ENCODE measurements at places on chromosomes 1 and 21.

DNA sequence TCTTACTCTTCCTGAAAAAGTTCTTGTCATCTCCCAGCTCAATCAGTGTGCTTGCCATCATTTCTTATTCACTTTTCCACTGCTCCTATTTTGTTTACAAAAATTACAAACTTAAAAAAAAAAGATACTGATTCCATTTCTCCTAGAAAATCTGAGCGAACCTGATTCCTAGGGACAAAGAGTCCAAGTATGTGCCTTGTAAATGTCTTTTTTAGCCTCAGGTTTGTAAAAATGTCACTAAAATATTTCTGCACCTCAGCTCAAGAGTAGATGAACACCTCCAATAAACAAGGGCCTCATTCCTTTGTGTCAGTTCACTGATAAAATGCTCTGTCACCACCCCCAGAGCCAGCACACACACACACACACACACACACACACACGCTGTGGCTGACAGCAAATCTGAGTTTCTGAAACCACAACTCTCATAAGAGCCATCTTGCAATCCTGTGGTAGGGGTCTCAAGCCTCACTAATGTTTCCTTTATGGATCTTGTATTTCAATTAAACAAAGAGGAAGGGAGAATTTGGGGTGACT lies 299.2 kb downstream of the PBX1 start:
- DNase-seq = no peak

- no peak for DNase-seq
These were observed 152.8 kb downstream of the MAGI3 start for GRCh38 chr1:113543110-113543509.

DNA sequence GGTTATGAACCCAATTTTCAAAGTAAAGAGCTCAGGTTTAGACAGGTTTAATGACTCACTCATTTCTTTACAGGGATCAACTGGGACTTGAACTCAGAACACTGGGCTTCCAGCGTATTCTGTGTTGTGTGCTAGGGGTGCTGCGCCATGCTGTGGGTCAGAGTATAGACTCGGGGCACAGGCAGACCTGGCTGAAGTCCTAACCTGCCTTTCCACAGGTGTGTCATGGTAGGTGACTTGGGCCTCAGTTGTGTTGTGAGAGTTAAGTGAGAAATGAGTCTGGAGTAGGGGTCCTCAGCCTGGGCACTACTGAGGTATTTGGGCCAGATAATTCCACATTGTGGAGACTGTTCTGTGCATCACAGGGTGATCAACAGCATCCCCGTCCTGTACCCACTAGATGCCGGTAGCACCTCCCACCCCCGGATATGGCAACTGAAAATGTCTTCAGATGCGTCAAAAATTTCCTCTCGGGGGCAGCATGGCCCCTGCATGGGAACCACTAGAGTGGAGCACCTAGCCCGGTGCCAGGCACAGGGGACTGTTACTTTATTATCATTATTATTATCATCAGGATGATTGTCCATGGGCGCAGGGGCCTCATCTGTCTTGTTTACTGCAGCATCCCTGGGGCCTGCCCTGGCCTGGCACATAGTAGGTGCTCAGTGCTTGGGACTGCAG lies 575.5 kb downstream of the PTPRU start:
- DNase-seq = no peak

DNA sequence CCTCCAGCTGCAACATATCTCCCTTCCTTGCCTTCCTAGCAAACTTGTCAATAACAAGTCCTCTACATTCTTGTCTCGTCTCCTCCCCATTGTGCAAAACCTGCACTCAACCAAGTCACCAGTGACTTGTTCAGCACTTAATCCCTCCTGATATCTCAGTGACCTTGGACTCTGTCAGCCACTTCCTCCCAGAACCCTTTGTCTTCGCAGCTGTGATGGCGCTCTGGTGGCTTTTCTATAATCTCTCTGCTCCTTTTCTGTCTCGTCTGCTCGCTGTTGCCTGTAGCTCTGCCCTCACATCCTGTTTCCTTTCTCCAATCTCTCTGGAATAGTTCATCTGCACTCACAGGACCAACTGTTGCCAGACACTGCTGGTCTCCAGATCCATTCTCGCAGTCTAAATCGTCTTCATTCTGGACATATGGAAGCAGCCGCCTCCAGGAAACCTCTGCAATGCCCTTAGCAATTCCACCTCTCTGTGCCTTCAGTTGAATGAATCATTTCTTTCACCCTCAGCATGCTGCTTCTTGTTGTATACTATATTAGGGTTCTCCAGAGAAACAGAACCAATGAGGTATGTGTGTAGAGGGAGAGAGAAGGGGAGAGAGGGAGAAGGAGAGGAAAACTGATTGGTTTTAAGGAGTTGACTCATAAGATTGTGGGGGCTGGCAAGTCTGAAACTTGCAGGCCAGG lies 17.4 kb upstream of the IFNAR2 start:
- DNase-seq = no peak

DNA sequence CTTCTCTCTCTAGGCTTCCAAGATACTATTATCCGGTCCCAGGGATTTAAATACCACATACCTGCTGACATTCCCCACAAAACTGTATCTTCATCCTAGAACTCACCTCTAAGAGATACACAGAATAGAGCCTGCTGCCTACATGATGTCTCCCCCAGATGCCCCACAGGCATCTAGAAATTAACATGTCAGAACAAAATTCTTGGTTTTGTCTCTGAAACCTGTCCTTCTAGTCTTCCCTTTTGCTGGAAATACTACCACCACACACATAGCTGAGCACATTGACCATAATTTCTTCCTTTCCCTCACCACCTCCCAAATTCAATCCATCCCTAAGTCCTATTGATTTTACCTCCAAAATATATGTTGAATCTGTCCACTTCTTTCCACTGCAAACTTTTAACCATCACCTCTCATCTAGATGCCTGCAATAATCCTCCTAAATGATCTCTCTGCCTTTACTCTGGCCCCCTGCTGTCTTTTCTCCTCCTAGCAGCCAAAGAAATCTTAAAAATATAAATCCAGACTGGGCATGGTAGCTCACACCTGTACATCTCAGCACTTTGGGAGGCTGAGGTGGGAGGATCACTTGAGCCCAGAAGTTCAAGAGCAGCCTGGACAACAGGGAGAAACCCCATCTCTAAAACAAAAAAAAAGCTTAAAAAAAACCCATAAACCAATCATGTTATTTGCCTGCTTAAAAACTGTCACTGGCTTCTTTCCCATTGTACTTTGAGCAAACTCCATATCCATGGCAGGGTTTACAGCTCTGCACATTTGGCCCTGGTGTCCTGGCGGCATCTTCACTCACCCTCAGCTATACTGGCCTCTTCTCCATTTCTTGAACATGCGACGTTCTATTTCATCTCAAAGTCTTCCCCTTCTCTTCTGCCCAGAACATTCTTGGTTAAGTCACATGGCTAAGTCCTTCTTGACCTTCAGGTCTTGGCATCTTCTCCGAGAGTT lies 6.2 kb upstream of the FAM76A start:
- DNase-seq = no peak

GRCh38 chr1:154353966-154354365 lies 28.6 kb downstream of the ATP8B2 start:
- no peak for DNase-seq

DNA sequence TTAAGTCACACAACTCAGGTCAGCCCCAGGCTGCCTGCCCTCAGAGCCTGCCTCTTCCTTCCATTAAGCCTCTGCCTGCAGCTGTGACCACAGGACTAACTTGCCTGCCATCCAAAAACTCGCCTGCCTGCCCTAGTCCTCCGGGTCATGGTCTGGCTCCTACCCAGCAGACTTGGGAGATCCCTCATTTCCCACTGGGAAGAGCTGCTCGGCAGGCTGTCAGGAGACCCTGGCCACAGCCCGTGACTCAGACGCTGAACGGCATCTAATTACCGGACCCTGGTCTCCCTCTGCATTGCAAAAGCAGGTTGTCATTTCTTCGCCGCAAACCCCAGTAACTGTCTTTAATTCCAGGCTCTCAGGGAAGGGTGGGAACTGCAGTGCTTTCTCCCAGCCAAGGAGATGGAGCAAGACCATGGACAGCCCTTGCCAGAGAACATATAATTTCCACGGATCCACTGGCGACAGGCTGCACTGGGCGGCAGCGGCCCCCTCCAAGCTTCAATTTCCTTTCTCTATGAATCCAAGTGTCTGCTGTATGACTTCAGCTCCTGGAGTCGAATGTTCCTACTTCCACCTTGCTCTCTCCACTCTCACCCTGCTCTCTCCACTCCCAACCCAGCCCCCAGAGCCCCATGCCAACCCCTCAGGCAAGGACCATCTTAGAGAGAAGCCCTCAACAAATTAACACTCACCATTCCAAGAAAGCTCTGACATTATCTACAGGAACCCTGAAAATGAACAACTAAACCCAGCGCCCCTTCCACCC lies 20.4 kb downstream of the OLFML2B start:
- DNase-seq = no peak

- DNase-seq = no peak
These were observed 70.4 kb downstream of the DIRAS3 start for GRCh38 chr1:67980028-67980427.

GRCh38 chr1:76390456-76390855 lies 315.9 kb downstream of the ST6GALNAC3 start:
- DNase-seq = no peak

- DNase-seq = no peak
These were observed 17.6 kb upstream of the RGS1 start for GRCh38 chr1:192557841-192558595.

DNA sequence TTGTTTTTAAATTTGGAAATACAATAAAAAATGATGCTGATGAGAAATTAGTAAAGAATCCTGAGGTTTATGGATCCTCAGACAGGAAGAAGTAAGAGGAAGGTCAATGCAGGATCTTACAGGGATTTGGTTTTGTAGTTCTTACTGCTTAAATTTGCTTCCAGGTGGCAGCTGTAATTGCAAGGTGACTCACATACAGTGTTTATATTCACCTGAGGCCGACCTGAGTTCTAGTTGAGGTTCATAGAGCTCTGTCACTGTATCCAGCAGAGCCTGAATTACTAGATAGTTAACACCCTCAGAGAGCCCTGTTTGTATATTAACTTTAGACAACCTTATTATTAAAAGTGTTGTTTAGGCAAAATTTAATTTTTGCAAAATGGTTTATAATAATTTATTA lies 1.4 kb upstream of the WDR26 start:
- DNase-seq = no peak

DNA sequence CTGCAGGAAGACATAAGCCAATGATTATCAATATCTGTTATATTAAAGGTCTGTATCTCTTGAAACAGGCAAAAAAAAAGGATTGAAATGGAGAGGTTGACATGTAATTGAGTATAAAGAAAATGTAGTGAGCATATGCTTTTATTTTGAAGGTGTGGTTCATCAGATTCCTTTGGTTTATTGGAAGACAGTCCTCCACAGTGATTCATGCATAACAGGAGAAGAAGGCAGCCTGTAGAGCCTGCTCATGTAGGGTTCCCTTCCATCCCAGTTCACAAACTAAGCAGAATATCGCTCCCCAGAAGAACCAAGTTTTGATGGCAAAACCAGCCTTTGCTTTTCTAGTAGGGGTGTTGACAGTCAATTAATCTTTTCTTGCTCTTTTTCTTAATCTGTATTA lies 1016.8 kb upstream of the ADGRL4 start:
- DNase-seq = no peak

- no peak for DNase-seq
These were observed 16.1 kb downstream of the FH start for GRCh38 chr1:241503444-241503843.

- no peak for DNase-seq
These were observed 33.5 kb upstream of the RGS4 start for GRCh38 chr1:163035446-163036249.

DNA sequence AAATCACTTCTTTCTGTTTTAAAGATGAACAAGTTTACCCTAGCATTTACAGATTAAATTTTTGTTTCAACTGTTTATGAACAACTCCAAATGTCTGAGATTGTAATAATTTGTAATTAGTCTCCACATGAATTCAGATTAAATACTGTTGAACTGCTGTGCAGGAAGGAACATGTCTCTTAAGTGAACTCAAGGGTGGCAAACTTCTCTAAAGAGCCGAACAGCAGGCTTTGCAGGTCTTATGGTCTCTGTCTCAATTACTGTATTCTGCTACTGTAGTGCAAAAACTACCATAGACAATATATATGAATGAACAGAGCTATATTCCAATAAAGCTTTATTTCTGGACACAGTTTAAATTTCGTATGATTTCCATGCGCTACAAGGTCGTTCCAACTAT lies 6.6 kb downstream of the RSBN1 start:
- no peak for DNase-seq

DNA sequence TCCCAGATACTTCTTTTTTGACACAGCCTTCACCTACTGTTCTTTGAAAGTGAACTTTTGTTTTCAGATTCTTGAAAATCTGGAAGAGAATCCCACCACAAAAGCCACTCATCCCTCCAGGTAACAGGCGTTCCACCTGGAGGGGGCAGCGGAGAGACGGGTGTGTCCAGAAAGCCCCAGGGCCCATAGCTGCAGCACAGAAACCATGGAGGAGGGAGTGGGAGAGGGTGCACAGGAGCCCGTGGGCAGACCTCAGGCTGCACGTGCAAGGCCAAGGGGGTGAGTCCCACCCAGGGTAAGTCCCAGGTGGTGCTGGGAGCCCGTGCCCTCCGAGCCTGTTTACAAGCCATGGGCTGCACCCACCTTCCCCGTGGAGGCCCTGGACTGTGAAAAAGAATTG lies 86.5 kb downstream of the PSMG1 start:
- DNase-seq = no peak

DNA sequence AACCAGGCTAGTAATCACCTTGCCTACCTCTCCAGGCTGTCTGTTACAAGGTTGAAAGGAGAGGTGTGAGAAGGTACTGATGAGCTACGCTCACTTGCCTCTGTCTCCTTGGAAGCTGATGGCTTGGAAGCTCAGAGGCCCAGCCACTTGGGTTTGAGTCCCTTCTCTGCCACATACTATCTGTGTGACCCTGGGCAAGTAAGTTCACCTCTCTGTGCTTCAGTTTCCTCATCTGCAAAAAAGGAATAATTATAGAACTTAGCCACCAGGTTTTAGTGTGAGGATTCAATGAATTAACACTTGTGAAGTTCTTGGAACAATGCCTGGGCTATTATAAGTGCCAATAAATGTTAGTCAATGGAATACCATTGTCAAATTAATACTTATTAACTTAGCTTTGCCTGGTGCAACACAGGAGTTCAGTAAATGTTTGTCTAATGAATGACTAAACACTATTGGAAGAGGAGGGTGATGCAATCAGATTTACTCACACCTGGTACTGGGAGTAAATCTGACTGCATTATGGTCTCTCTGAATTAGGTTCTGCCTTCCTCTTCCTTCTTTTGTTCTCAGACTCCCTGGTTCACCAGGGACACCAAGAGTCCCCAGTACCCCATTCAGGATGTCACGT lies 55.5 kb downstream of the TRABD2B start:
- DNase-seq = no peak

GRCh38 chr1:100265562-100265930 lies 470 bp upstream of the RTCA start:
- no peak for DNase-seq

- DNase-seq = no peak
These were observed 121.6 kb downstream of the NTMT2 start for GRCh38 chr1:170267317-170267716.

- no peak for DNase-seq
These were observed 103.6 kb upstream of the SNX7 start for GRCh38 chr1:98557895-98558294.

DNA sequence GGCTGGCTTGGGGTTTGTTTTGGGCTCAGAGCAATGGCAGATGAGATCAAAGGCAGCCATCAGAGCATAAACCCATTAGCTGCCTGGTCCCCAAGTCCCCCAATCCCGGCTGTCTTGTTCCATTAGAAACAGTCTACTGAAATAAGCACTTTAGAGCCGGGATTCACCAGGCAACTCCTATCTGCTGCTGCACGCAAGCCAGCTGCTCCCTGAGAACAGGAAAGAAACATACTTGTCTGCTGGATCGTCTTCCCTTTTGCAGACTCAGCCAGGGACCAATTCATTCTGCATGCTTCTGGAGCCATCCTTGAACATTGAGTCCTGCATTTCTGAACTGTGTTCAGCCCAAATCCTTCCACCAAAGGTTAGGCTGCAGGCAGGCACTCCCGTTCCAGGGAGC lies 21.8 kb downstream of the RXRG start:
- DNase-seq = no peak
